PC-9 (cell line): ENCODE measurements at places on chromosomes 4 and X. TPM values are rescaled to one million over a fixed set of nuclear protein-coding genes. Genes with fewer than 3 reads are reported as not detected.

DNA sequence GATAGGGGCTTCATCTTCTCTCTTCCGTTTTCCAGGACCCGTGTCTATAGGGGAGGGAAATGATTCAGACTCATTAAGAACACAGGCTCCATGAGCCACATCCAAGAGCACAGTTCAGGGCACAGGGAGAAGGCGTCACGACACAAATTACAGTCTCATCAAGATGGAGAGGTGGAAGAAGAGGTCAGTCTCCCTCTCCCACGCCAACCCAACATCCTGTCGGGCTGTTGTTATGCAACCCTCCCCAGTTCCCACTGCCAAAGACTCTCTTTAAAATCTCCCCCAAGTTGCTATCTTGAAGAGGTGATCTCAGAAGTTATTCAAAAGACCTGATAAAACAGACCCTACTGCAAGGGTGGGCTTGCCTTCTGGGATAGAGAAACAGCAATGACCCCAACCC is 12.6 kb downstream of the ZMYM3 start:
- no peak for DNase-seq

DNA sequence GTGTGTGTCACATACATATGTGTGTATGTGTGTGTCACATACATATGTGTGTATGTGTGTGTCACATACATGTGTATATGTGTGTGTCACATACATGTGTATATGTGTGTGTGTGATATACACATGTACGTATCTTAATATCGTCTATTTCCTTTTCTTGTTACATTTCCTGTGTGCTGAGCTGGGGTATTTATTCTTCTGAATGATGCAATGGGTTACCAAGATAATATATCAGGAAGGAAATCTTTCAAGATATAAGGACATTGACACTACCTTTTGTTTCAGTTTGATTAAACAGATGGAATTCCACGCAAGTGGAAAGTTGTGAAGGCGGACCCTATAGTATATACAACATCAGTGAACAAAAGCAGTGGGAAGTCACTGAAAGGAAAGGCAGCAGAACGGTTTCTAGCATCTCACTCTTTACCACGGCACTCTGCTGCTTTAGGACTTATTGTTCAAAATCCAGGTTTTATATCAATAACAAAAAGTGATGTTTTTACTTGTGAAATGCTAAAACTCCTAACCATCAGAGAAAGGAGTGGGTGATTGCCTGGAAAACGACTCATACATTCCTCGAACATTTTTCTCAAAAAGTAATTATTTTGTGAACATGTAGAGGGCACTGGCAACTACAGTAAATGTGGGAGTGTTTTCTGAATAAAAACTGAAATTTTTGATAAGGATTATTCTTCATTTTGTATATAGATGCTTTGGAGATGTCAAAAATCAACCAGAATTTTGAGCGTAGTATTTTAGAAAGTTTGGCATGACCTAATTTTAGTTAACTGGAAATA is 43.1 kb upstream of the IL21 start:
- no peak for DNase-seq

DNA sequence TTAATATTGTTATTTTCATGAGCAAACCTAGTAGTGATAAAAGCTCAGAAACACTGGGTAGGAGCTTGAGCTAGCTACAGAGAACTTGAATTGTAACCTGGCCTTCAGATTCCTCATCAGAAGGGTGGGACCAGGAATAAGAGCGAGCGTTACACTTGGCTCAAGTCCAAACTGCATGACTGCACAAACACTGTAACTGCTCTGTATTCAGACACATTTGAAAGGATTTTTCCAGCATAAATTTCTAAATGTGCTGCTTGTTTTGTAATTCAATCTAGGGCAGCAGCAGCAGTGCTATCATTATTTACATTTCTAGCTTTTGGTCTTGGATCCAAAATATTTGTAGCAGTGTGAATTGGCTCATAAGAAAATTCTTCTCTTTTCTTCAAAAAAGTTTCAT is 133.0 kb upstream of the TMLHE start:
- peak; percentile 80 for DNase-seq

DNA sequence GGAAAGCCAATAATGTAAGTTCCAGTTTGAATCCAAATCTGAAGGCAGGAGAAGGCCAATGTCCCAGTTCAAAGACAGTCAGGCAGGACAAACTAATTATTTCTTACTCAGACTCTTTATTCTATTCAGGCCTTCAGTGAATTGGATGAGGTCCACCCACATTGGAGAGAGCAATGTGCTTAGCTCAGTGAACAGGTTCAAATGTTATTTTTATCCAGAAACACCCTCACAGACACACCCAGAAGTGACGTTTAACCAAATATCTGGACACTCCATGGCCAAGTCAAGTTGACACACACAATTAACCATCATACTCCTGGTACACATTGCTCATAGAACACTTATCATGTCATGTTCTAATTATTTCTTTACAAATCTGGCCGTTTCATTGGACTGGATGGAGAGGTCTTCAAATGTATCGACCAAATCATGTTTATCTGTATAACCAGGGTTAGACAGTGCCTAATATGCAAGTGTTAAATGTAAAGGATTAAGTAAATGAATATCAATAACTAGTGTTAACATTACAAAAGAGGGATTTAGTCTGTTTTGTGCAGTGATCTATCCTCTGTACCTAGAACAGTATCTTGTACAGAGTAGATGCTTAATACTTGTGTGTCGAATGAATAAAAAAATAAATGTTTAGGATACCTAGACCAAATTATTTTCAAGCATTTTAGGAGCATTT is 27.1 kb upstream of the XK start:
- no peak for DNase-seq

DNA sequence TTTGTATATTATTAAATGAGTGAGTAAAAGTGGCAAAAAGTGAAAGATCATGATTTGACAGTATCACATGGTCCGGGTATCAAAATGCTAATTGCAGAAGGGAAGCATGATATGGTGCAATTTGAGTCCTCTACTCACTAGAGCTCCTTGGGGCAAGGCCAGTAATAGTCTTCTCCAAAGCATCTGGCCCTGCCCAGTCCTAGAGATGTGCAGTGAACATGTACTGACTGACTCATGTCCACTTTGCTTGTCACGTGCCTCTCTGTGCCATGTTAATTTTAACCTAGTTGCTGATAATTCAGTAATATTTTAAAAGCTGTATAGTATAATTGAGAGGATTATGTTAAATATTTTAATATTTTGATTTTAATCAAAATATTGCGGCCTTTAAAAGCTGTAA is 54.6 kb upstream of the TENM3 start:
- DNase-seq = no peak

DNA sequence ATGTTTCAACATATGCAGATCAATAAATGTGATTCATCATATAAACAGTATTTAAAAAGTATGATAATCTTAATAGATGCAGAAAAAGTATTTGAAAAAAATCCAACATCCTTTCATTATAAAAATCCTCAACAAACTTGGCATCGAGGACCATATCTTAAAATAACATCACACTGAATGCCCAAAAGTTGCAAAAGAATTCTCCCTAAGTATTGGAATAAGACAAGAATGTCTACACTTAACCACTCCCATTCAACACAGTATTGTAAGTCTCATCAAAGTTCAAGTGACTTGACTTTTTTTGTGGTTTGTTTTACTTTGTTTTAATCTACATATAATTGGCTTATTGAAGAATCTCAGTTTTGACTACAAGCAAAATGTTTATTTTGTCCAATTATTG is 779.0 kb upstream of the SLIT2 start:
- no peak for DNase-seq

The RASL11B gene
- total RNA-seq = 0.25 TPM in 1 of 2 replicates, not detected in the other

The SLC9A7 gene
- total RNA-seq = 20.2 and 20.9 TPM in 2 replicates
